ENCODE measurements at places on chromosomes 13 and 19.

DNA sequence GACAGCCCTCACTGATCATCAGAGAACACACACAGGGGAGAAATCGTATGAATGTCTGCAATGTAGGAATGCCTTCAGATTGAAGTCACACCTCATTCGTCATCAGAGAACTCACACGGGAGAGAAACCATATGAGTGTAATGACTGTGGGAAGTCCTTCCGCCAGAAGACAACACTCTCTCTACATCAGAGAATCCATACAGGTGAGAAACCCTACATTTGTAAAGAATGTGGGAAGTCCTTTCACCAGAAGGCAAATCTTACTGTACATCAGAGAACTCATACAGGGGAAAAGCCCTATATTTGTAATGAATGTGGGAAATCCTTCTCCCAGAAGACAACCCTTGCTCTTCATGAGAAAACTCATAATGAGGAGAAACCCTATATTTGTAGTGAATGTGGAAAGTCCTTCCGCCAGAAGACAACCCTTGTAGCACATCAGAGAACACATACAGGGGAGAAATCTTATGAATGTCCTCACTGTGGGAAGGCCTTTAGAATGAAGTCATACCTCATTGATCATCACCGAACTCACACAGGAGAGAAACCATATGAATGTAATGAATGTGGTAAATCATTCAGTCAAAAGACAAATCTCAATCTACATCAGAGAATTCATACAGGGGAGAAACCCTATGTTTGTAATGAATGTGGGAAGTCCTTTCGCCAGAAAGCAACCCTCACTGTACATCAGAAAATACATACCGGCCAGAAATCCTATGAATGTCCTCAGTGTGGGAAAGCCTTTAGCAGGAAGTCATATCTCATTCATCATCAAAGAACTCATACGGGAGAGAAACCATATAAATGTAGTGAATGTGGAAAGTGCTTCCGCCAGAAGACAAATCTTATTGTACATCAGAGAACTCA, 32.5 kb downstream of the ZNF567 start:
- DNase-seq: no peak

DNA sequence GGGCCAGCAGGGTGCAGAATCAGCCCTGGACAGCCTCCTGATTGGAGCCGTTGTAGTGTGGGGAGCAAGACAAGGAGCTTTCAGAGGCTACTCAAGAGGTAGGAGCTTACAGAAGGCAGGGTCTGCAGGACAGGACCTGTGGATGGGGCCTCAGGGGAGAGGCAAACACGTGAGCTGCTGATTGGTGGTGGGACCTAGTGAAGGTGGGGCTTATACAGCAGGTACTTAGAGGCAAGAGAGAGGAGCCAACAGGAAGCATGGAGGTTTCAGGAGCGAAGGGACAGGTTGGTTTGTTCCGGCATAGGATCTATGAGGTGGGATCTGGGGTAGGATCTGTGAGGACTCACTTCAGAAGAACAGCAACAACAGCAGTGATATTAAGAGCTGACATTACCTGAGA, 32.4 kb downstream of the ZSWIM4 start:
- DNase-seq: no peak

GRCh38 chr19:16366433-16367260, 42.0 kb downstream of the KLF2 start:
- no peak for DNase-seq

- no peak for DNase-seq
These were observed 101.9 kb downstream of the LIG4 start for GRCh38 chr13:108113407-108113806.

DNA sequence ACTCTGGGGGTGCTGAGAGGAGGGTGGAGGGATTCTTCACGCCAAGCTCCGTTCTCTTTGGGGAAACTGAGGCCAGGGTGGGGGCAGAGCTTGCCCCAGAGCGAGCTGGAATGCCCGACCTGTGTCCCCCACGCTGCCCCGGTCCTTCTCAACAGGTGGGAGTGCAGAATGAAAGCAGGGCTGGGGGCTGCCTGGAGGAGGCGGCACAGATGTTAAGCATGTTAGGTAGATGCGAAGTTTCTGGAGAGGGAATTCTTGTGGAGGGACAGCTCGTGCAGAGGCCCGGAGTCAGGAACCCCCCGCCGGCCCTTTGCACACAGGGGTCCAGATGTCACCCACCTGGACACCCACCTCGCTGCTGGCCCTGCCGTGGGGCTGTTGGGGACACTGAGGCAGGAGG, 9.0 kb downstream of the EFNA2 start:
- no peak for DNase-seq

DNA sequence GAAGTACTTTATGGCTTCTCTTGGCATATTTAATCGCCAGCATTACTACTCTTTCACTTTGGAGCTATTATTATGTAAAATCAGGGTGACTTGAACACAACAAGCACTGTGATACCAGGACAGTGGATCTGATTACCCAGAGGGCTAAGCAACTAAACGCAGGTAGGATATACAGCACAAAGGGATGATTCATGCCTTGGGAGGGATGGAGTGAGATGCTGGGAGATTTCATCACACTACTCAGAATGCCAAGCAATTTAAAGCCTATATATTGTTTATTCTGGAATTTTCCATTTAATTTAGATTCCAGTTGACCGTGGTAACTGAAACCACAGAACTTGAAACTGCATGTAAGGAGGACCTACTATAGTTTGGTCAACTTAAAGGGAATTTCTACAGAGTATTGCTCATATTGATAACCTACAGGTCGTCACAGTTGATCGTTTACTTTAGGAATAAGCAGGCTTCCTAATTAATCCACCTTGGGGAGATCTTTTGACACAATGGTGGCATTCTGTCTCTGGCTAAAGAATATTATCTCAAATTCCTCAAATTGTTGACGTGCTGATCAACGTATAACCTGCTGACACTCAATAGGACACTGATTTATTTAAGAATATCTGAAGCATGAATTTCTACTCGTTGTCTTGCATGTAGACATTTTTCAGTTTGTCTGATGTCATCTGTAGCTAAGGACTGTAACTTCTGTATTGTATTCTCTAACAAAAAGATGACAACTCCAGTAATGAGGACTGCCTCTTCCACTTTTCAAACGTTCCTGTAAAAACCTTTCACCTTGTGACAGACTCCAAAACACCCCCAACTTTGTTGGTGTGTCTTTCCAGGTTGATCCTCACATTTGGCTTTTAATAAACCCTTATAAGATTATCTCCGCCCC, 254.2 kb downstream of the GPC5 start:
- DNase-seq: no peak

DNA sequence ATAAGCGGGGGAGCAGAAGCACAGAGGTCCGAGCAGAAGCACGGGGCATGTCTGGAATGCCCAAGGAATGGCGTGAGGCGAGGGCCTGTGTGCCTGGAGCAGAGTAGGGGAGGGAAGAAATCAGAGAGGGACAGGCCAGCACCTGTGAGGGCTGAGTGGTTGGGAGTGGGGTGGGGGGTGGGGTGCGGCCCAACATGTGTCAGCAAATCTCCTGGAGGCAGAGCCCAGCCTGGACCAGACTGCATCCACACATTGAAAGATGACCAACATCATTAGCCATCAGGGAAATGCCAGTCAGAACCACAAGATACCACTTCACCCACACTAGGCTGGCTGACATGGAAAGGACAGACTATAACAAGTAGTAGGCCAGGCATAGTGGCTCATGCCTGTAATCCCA, 11.2 kb downstream of the CLASRP start:
- DNase-seq: no peak

DNA sequence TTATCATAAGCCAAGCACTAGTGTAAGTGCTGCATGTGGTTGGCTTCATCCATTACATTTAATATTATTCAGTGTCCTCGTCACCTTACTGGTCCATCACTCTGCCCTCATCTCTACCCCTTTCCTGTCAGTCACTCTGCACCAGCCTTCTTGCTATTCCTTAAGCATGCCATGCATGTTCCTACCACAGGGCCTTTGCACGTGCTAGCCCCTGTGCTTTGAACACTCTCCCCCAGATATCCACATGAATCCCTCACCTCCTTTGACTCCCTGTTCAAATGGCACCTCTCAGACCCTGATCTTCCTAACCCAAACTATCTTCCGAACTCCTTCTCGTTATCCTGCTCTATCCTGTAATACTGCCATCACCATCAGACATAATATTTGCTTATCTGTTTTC, 3.2 kb upstream of the RELB start:
- DNase-seq: no peak

DNA sequence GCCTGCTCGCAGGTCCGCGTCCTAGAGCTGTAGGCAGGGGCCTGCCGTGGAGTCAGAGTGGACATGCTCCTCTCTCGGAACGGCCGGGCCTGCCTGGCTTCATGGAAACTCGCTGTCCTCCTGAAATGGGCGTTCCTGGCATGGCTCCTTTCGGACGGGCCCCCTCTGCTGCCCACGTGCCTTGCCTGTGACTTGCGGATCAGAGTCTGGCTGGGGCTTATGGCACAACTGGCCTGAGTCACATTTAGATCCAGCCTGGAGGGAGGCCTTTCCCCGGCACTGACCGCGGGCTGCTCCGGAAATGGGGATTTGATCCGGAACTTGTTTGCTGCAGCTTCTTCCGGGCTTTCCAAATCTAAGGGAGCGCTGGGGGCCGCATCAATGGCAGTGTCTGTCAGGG, 28.1 kb downstream of the THSD1 start:
- no peak for DNase-seq

- DNase-seq: no peak
These were observed 83.7 kb downstream of the MAB21L1 start for GRCh38 chr13:35392768-35393167.

DNA sequence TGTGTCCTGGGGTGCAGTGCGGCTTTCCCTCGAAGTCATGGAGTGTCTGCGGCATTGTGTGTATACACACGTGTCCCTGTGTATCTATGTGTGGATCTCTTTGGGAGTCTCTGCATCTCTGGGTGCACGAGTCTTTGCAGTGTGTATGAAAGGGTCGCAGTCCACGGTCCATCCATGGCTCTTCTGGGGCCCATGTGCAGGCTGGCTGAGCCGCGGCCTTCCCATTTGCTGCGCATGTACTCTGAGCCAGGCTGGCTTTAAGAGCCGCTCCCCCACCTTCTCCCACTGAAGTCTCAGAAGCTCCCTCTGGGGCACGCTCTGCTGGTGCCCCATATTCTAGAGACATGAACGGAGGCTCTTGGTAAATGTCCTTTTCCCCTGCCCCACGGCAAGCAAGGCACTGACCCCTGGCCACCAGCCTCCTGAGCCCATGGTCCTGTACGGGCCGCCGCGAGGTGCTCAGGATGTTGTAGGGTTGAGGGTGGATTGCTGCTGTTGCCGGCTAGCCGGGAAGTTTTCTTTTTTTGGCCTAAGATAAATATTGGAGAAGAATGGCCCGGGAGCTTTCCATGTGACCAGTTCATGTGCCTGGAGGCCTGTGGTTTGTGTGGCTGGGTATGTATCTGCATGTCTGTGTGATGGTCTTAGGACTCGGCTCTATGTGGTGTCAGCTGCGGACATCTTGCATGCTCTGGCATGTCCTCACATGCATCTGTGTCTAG, 31.9 kb downstream of the PAK4 start:
- no peak for DNase-seq

GRCh38 chr13:110126391-110126961, 180.5 kb downstream of the COL4A1 start:
- DNase-seq: peak; percentile 28

GRCh38 chr13:24734950-24735349, 29.0 kb upstream of the RNF17 start:
- DNase-seq: no peak

DNA sequence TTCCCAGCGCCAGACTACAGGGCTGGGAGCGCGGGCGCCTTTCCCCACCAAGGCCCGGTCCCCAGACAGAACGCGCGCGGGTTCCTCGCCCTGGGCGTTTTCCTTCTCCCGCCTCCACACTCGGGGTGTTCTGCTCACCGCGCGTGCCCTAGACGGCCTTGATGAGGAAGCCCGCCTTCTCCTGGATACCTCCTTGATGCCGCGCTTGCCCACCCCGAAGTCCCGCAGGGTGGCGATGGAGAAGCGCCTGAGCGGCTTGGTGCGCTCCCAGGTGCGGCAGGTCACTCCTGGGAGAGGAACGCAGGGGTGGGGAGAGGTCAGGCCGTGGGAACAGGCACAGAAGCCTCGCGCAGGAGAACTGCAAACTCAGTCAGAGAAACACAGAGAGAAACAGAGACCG, 34.8 kb downstream of the CYP2B6 start:
- DNase-seq: no peak

GRCh38 chr13:111006506-111007031, 91.7 kb upstream of the ANKRD10 start:
- no peak for DNase-seq

GRCh38 chr19:1400281-1401137, 833 bp downstream of the GAMT start:
- no peak for DNase-seq

DNA sequence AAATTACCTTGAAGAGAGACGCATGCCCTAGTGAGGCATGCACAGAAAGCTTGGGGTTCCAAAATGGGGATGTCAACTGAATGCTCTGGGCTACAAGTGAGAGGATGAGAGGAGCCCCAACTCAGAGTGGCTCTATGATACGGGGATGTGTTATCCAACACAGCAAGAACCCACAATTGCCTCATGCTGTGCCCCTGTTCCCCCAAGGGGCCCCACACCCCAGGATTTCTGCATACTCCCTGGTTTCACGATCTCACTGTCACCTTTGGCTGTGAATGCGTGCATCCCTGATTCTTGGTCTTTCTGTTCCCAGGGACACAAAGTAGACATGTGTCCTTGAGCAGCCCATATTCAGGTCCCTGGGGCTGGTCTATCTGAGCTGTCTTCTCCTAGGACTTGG, 29.3 kb downstream of the WDR88 start:
- no peak for DNase-seq

DNA sequence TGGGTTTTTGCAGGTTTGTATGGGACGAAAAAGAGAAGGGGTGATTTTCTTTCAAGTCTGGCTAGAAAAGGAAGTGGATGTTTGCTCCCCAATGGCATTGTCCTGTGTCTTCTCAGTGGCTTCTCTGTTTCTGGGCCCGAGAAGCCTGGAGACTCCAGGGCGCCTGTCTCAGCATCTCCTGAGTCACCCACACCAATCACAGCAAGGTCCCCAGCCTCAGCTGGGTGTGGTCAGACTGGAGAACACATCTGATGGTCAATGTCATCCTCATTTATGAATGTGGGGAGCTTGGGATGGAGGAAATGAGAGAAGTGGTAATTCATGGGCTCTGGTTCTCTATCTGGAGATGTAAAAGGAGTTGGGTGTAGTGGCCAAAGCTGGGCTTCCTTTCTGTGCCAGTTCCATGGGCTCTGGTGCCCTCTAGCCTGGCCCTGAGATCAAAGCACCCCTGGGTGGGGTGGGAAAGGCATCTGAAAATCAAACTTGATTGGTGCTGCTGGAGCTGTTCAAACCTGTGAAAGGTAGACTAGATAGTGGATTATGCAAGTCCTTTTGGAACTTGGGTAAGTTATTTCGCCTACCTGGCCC, 13.4 kb downstream of the RASL11A start:
- DNase-seq: peak; percentile 34

GRCh38 chr19:35905178-35905727, 2.8 kb downstream of the TYROBP start:
- DNase-seq: no peak

GRCh38 chr13:78012046-78012445, 93.4 kb upstream of the EDNRB start:
- no peak for DNase-seq

GRCh38 chr13:106942563-106942962, 374.6 kb upstream of the ARGLU1 start:
- no peak for DNase-seq

GRCh38 chr19:3039641-3040077, 10.6 kb upstream of the TLE2 start:
- no peak for DNase-seq

- no peak for DNase-seq
These were observed 155.0 kb downstream of the RAP2A start for GRCh38 chr13:97588993-97589392.

GRCh38 chr19:48614436-48615230, at the start of gene FAM83E:
TSS of gene FAM83E (minus strand) at chr19:48615076. CDS start at chr19:48613372, 1,704 bp downstream.
- DNase-seq: no peak

GRCh38 chr13:88005188-88005587, 334.0 kb downstream of the SLITRK5 start:
- DNase-seq: no peak

All from hippocampal formation (tissue), 2 donors.